Activated T-cell treated with anti-CD3 and anti-CD28 coated beads, Interleukin-2, amount 50 U/mL, for 48 hours (primary cell): ENCODE measurements at places on chromosomes 4 and X.

GRCh38 chr4:10403633-10404445, 53.4 kb downstream of the ZNF518B start:
- DNase-seq, result no peak

DNA sequence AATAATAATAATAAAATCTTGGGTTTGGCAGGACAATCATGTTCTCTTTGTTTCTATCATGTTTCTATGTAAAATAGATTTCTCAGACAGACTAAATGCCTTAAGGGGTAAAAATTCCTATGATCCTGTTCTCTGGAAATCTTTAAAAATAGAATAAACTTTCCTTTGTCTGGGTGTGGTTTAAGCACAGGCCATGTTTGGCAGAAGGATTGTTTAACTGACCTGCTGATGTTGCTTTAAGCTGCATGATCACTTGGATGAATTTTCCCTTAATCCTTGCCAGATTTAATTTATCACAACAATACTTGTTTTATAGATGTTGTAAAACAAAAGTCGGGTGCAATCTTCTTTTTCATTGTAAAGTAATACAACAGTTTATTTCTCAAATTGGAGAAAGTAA, 341.7 kb upstream of the FAT1 start:
- DNase-seq, result no peak

DNA sequence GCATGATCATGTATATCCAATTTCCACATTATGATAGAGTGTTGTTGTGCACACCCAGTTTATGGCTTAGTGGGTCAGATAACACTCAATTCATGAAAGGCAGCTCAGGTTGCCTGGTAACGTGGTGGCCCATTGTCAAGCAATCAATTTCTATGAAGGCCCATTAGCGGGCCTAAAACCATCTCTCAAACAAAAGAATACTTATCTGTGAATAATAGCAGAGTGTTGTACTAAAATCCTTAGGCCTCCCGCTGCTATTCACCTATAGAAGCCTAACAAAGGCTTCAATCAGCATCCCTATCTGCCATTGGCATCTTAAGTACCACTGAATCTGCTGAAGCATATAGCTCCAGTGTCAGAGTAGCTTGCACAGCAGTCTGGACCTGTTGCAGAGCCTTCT, 849.6 kb upstream of the POU3F4 start:
- DNase-seq, result no peak

DNA sequence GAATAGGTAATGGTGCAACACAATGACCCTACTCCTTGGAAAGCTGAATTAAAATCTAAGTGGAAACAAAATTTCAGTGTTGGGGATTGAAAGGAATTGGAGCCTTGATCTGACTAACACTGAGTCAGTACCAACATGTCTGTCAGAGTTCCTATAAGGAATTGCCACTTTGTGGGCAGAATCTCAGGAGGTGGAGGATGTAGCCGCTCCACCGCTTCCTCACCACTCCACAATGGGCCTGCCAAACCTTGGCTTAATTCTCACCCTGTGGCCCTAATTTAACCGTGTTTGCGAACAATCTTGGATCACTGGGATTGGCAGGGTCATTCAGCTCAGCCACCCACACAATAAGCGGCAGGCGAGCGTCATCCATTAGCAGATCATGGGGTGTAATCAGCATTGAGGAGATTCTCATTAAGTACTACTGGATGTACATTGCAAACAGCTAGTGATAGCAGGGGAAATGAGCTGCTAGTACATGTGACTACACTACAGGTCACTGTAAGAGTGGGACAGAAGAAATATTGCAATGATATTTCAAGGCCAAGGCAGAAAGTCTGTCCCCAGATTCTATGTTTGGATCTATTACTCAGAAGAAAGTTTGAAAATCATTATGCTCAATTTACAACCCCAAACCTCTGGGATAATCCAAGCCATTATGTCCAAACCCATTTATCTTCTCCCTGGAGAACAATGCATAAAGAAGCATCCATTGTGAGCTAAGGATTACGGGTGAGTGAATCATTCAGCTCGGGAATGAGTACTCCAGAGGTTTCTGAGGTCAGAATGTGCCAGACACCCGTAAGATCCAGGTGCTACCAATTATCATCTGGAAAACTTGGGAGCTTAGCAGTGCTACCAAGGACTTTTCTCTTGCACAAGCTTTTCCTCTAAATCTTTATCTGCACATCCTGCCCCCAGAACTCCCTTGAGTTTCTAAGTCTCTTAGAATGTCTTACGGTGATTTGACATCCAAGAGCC, 5.8 kb downstream of the SRPX start:
- DNase-seq, result no peak

DNA sequence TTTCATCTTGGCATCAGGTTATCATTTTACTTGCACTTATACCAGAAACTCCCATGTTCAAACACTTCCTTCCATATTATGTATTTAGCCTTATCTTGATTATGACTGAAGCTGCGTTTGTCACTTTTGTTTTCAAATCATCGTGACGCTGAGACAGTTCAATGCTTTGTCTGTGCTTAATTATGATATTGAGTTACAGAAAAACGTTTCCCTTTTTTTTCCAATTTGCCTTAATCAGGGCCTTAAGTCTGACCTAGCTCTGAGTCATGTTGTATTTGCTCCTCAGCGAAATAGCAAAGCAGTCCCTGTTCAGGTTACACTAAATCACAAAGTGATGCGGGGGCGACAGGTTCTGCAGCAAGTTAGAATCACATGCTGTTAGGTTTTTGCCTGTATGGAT, 254.7 kb downstream of the AFF2 start:
- DNase-seq, result no peak

DNA sequence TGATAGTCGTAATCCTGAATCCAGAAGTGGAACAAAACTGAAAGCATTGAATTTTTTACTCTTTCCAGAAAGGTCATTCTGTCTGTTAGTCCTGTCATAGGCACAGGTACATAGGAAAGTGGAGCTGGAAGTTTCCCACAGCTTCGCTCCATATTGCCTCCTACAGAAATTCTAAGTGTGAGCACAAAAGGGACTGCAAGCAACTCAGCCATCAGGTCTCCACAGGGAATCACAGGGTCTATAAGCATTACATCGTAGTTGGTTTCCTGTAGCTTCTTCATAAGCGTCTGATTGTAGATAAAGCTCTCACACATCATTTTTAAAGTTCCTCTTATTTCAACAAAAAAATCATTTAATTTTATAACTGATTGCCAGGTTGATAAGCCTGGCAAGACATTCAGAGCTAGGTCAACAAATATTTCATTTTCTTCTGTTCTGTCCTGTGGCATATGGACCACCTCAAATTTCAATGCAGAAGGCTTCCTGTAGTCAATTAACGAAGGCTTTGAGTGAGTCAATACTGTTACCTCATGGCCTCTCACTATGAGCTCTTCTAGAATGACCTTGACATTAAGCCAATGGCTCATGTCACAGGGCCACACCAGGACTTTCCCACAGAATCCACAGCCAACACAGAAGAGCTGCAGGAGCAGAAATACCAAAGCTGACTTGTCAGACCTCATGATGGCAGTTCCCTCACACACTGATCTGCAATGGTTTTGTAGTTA, at the start of gene UGT2A3:
Gene UGT2A3, minus strand, starts transcription at position 727 of the 728 bp plus-strand sequence. Its CDS starts 44 bp downstream, at position 683.
- DNase-seq, result no peak

- DNase-seq, result no peak
These were observed 75.2 kb downstream of the PAQR3 start for GRCh38 chr4:78863991-78864390.

DNA sequence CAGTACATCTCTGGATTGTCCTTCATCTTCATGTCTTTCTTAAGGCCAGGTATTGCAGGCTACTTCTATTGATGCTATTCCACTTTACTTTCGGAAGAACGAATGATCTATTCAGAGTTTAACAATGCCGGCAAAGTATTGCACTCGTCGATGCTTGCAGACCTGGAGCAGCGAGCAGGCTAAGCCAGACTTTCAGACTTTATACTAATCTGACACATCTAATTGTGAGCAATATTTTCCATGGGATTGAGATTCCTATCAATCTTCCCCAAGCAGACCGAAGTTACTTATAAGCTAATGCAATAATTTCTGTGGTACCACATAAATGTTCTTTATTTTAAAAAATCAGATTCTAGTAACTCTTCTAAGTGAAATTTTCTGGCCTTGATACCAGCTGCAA, 1.6 kb downstream of the EMCN start:
- no peak for DNase-seq

- no peak for DNase-seq
These were observed 29.9 kb downstream of the RBMX start for GRCh38 chrX:136850441-136851175.

- DNase-seq, result no peak
These were observed 453.0 kb downstream of the RAPGEF2 start for GRCh38 chr4:159555873-159556272.

DNA sequence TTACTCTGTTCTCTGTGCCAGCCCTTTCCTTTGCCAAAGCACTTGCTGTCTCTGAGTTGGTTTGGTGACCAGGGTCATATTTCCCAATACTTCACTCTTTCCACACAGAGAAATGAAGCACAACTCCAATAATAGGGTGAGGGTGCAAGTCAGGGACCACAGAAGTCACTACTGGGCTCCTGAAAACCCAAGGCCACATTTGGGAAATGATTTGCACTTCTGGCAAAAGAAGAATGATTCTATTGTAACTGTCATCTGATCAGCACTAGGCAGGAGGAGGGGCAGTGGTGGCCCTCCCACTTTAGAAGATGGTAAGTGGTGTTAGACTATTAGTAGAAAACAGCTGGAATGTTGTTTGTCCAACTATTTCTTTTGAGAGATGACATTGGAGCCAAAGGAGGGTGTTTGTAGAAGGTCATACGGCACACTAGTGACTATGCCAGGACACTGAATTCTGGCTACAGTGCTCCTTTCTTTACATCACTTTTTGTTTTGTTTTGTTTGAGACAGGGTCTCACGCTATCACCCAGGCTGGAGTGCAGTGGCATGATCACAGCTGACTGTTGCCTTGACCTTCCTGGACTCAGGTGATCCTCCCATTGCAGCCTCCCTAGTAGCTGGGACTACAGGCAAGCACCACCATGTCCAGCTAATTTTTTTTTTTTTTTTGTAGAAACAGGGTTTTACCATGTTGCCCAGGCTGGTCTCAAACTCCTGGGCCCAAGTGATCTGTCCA, 10.8 kb upstream of the HADH start:
- no peak for DNase-seq

DNA sequence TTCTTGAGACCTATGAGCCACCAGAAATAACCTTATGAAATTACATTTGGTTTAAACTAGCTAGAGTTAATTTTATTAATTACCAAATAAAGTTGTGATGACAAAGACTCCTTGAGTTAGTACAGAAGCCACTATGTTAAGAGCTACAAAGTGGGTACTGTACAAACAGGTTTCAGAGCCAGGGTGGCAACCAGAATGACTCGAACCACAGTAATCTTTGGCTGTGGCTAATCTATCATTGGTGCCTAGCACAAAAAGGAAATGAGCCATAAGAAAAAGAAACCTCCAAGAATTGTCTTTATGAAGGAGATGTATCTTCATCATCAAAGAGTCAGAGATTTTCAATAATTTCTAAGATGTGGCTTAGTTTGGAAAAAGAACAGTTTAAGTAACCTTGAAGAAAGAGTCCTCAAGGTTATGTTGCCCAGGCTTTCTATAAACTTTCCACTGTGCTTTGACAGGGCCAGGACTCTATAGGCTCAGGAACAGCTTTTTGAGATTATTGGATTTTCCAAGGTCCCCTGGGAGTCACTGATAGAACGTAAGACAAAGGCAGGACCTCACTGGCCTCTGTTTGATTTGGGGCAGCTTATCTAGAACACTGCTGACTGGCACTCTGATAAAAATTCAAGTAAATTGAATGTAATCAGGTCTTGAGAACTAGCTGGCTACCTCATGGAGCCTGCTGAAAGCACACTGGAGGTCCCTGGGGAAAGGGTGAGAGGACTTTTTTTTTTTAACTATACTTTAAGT, 777.7 kb downstream of the STIM2 start:
- DNase-seq, result no peak

DNA sequence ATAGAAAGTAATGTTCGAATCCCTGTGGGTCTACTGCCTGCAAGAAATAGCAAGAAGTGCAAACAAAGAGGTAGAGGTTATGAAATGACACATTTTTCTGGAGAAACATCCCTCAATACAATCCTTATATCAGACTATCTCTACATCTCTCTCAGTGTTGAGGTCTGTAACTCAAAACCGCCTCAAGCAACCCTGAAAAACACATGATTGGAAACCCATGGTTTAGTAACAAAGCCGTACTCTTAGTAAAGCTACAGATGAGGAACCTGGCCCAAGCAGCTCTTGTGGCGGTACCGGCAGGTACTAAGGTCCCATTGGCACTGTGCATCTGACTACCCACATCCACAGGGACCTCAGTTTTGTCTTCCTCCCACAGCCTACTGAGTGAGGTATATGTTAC, 53.9 kb downstream of the IRF2 start:
- DNase-seq, result peak; percentile 46

GRCh38 chr4:10321931-10322330, 135.3 kb downstream of the ZNF518B start:
- DNase-seq, result no peak

- no peak for DNase-seq
These were observed 447.5 kb upstream of the PITX2 start for GRCh38 chr4:111070390-111070789.

DNA sequence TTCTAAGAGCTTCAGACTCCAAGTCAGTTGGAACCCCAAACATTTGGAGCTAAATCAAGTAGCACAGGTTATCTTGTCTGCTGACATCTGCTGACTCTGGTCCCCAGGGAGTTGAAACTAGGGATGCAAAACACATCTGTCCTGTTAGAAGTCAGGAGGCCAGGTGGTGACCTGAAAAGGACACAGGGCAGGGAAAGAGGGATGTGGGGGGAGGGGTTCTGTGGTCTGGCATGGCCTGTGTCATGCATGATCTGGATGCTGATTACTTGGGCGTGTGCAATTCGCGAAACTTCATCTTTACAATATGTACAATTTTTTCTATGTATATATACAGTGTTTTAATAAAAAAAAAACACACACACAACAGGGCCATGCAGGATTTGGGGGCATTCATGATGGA, 55.3 kb downstream of the FHDC1 start:
- no peak for DNase-seq

GRCh38 chr4:184096561-184097240, 121.0 kb downstream of the ENPP6 start:
- DNase-seq, result no peak

- no peak for DNase-seq
These were observed 12.6 kb downstream of the TLR8 start for GRCh38 chrX:12919051-12919450.

DNA sequence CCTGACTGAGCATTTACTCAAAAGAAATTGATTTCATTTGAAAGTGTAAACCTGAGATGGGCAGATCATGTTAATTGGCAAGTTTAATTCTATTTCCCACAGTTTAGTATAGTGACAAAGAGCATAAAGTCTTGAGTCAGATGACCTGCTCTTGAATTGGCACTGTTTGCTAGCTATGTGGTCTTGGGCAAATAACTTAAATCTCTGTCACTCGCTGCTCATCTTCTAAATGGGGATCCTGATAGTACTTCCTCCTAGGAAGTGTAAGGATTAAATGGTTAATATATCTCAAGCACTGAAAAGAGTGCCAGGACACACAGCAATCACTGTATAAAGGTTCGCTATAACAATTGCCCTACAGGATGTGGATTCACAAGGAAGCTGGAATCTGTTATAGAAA, 242.8 kb upstream of the JADE1 start:
- no peak for DNase-seq
